ENCODE measurements at places on chromosomes 16 and 17.
A peak's percentile ranks its signal among the peaks of the same experiment; 100 is the strongest.

DNA sequence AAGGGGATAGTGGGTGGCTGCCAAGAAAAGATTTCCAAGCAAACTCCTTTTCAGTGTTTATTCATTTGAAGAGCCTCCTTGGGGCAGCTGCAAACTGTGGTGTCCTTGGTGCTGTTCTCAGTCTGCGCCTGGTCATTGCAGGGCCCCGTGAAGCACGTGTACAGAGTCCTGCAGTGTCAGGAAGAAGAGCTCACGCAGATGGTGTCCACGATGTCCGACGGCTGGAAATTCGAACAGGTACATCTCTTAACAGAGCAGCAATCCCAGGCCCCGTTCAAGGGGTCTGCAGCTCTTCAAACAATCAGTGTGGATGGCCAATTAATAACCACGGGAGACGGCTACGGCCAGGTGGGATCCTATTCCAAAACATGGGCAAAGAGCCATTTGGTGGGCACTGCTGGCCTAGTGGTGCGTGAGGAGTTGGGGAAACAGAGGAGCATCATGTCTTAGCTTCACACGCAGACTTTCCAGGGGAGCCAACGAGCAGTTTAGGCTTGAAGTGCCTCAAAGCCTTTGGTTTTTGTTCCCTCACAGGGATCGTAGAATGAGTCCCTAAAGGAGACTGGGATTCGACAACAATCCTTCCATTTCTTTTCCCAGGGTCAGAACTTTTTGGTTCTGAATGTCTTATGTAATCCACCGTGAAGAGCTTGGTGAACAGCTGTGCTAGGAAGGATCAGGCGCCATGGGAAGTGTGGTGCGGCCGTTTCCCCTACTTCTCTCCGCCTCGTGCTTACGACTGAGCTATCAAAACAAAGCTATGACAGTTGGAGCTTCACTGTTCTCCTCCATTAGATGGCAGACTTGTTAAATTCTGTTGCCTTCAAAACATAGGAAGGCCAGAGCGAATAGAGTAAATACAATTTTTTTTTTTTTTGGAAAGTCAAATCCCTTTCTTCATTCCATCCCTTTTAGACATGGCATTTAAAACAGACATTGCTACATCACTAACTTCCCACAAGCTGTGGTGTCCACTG is 12.6 kb downstream of the KCTD2 start:
- DNase-seq = no peak

GRCh38 chr17:44382917-44383316 is 6.5 kb downstream of the ITGA2B start:
- DNase-seq = no peak

DNA sequence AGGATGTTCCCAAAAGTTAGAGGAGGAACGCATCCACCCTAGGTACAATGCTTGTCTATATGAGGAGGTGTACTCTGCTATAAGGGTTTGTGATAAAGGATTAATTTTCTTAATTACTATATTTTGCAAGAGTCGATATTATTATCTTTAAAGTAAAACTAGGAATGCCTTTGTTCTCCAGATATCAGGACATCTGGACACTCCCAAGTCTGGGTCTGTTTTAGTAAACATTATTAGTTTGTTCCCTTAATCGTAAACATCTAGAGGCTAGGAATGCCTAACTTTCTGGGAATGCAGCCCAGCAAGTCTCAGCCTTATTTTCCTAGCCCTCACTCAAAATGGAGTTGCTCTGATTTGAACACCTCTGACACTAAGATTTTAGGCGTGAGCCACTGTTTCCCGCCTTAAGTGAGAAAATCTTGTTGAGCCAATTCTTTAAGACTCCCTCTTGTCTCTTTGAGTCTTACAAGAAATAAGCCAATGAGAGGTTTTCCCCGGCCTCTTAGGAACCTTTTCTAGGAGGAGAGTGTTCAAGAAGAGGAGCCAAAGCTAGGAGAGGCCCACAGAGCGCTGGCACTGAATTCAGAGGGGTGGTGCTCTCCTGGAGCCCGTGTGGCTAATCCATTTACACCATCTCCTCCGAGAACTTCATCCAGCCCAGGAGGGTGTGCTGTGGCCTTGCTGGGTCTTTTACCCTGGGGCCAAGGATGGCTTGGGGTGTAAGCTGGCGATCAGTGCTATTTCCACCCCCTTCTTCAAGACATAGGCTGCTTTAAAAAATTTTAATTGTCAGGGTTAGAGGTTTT is 40.9 kb downstream of the SMARCE1 start:
- no peak for DNase-seq

- no peak for DNase-seq
These were observed 53.1 kb upstream of the TANGO6 start for GRCh38 chr16:68790130-68790761.

DNA sequence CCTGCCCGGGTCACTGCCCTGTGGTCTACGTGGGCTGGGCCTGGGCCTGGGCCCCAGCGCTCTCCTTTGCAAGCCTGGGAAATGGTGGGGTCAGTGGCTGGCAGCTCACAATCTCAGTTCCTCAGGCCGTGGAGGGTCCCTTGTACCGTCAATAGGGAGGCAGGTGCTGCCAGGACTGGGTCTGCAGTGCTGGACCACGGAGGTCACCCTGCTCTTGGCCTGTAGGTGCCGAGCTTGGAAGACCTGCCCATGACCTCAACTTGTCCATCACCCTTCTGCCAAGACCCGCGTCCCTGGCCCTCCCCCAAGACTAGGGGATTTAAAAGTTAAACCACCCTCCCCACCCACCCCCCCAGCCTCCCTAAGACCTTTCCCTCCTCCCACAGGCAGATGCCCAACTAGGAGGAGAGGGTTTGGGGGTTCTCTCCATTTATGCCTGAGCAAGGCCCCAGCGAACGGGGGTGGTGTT is 2.5 kb downstream of the TBX2 start:
- no peak for DNase-seq

GRCh38 chr17:34725008-34725407 is 145.6 kb downstream of the TMEM132E start:
- DNase-seq = peak; percentile 45

GRCh38 chr17:59512844-59513385 is 52.5 kb upstream of the DHX40 start:
- DNase-seq = no peak

GRCh38 chr17:39165841-39166349 is at the start of gene ARL5C:
TSS of gene ARL5C (minus strand) at chr17:39166161. CDS start at chr17:39165760, 401 bp downstream.
- no peak for DNase-seq

DNA sequence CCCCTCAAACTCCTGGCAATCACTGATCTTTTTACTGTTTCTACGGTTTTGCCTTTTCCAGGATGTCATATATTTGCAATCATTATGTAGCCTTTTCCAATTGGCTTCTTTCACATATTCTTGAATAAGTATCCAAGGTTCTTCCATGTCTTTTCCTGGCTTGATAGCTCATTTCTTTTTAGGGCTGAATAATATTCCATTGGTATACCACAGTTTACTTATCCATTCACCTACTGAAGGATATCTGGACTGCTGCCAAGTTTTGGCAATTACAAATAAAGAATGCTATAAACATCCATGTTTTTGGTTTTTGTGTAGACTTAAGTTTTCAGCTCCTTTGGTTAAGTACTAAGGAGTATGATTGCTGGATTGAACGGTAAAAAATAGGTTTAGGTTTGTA is 16.0 kb downstream of the GPATCH8 start:
- no peak for DNase-seq

GRCh38 chr16:88747588-88748301 is 37.3 kb downstream of the PIEZO1 start:
- no peak for DNase-seq

GRCh38 chr16:21997697-21998480 is 3.0 kb downstream of the PDZD9 start:
- DNase-seq = no peak

GRCh38 chr17:8912084-8912981 is 44.9 kb upstream of the PIK3R6 start:
- DNase-seq = peak; percentile 61

GRCh38 chr16:27330542-27330941 is 16.8 kb downstream of the IL4R start:
- no peak for DNase-seq

- DNase-seq = no peak
These were observed 210.6 kb downstream of the MAP2K4 start for GRCh38 chr17:12231355-12231682.
